ENCODE measurements at places on chromosomes 3 and 15. TPM values are rescaled to one million over a fixed set of nuclear protein-coding genes. Genes with fewer than 3 reads are reported as not detected.

Gene B3GALNT1
- 5.7 TPM for total RNA-seq

Gene CLPX
- total RNA-seq, result 96.7 TPM

Gene RBPMS2
- 0.22 TPM for total RNA-seq

Gene UBA3
- 22.6 TPM for total RNA-seq

Gene CACNA2D2
- 0.84 TPM for total RNA-seq

DNA sequence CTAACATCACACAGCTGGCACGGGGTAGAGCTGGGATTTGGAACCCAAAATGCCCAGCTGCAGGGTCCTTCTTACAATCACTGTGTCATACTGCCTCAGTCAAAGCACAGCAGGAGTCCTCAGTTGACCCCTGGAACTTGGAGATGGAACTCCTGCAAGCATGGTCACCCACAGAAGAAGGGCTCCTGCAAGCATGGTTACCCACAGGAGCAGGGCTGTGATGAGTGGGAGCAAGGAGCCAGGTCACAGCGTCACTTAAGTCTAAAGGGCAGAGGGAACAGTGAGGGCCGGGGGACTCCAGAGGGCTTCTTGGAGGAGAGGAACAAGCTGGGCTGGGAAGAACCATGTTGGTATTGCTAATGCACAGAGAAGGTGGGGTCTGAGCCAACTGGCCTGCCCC lies 24.9 kb downstream of the CCDC33 start:
- no peaks in the 10 kb centered on the region for H3K4me1 ChIP-seq
- no peak overlapping the region for H3K4me3 ChIP-seq
- H3K27me3 ChIP-seq, result no peaks in the 10 kb centered on the region

GRCh38 chr3:32498252-32498651 lies 4.4 kb downstream of the CMTM6 start:
- no peaks in the 10 kb centered on the region for H3K36me3 ChIP-seq
- peaks cover 42% of the 10 kb centered on the region for H3K4me1 ChIP-seq
- no peaks in the 10 kb centered on the region for H3K27me3 ChIP-seq

DNA sequence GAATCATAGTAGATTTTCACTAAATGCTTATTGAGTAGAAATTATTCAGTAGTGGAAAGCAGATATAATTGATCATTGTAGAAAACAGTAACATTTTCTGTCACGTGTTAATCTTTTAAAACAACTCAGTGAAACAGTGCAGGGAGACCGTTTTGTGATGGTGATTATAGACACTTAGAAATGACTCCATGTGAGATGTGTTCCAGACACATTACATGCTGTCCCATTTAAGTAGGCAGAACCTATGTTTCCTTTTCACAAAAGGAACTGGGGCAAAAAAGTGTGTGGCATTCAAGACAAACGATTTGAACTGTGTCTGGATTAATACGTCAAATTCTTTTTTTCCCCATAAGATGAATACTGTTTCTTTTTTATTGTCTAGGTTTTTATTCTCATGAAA lies 126.5 kb downstream of the TCF12 start:
- H3K4me3 ChIP-seq, result no peak overlapping the region
- H3K4me1 ChIP-seq, result no peaks in the 10 kb centered on the region
- no peak overlapping the region for H3K27ac ChIP-seq

- no peak for DNase-seq
- H3K27ac ChIP-seq, result no peak overlapping the region
- no peak overlapping the region for H3K4me3 ChIP-seq
- no peaks in the 10 kb centered on the region for H3K4me1 ChIP-seq
- no peaks in the 10 kb centered on the region for H3K27me3 ChIP-seq
- H3K36me3 ChIP-seq, result no peaks in the 10 kb centered on the region
Measured at GRCh38 chr3:63849175-63849574, 14.4 kb downstream of the THOC7 start.

- H3K27ac ChIP-seq, result no peak overlapping the region
- no peak for DNase-seq
- no peak overlapping the region for H3K4me3 ChIP-seq
- no peaks in the 10 kb centered on the region for H3K36me3 ChIP-seq
Measured at GRCh38 chr3:127196466-127197299, 3.8 kb downstream of the PRR23E start.

DNA sequence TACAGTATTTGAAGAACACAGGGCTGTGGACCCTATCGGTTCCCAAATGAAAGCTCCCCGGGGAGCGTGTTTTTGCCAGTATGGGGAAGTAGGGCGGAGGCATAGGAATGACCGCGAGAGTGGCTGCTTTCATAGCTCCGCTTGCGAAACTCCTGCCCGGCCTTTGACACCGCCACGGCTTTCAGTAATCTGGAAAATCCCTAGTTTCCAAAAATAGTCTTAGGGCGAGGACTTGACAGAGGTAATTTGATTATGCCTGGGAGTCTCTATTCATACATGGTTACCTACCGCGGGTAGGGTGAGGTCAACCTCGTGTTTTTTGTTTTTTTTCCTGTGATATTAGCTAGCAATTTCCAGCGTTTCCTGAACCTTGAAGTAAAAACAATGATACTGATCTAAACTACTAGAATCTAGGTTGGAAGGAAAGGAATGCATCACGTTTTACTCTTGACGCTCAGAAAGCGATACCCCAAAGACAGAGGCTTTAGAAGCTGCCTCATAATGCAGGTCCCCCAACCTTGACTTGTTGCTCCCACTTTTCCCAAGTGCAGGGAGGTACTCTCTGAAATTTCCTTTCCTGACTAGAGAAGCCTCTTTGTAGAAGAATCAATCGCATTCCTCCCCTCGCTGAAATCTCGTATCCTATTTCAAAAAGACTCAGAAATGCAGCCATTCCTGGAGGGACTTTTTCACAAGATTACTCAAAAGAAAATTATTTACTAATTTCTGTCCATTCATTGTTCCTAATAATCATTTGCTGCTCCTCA lies 894 bp upstream of the CCNL1 start:
- H3K27ac ChIP-seq, result peak overlapping the region; percentile 97
- no peaks in the 10 kb centered on the region for H3K27me3 ChIP-seq
- no peaks in the 10 kb centered on the region for H3K36me3 ChIP-seq
- DNase-seq, result peak; percentile 86

- no peak overlapping the region for H3K27ac ChIP-seq
- no peaks in the 10 kb centered on the region for H3K27me3 ChIP-seq
- no peaks in the 10 kb centered on the region for H3K36me3 ChIP-seq
- DNase-seq, result no peak
Measured at GRCh38 chr3:152720951-152721718, 113.8 kb upstream of the P2RY1 start.

DNA sequence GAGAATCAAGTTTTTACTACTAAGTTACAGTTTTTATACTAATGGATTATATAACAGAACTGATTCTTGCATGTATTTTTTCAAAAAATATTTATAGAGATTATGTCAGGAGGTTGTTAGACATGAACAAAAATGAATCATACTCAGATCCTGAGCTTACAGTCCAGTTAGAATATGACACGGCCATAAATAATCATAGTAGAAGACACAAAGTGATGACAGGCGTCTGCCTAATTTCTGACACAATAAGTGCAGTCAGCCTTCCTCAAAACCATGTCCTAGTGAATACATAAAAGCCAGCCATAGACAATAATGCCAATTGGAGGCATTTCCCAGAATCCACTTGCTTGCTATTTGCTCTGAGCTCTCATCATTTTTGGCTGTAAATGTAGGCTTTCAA lies 81.7 kb upstream of the POU1F1 start:
- no peaks in the 10 kb centered on the region for H3K4me1 ChIP-seq
- no peak for DNase-seq
- H3K4me3 ChIP-seq, result no peak overlapping the region

DNA sequence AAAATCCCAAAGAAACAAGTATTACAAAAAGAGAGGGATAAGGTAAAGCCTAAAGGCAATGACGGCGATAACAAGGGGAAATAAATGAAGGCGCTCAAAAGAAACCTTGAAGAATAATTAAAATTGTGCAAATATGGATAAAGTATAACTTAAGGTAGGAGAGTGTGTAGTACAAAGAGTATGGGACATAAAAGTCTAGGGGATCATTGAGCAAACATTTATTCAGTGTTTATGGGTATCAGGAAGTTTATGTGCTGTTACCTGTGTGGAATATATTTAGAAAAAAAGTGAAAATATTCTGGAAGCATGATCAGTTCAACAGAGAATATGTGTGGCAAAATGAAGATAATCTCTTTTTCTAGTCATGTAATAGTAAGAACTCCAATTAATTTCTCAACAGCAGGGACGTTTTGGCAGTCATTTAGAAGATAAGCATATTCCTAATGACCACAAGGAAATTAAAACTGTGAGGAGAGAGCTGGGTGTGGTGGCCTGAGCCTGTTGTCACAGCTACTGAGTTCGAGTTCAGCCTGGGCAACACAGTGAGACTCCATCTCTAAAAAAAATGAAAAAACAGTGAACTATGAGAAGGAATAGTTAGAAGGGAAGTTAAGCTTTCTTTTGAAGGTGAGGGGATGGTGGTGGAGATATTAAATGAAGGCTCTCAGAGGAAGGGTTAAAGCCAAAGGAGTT lies 27.4 kb downstream of the GOLM2 start:
- H3K27me3 ChIP-seq, result no peaks in the 10 kb centered on the region
- no peak for DNase-seq

GRCh38 chr3:116059421-116060096 lies 385.7 kb downstream of the LSAMP start:
- no peaks in the 10 kb centered on the region for H3K36me3 ChIP-seq
- H3K27ac ChIP-seq, result no peak overlapping the region
- no peaks in the 10 kb centered on the region for H3K27me3 ChIP-seq
- DNase-seq, result no peak

GRCh38 chr3:134103470-134103869 lies 73.7 kb upstream of the SLCO2A1 start:
- no peaks in the 10 kb centered on the region for H3K4me1 ChIP-seq
- no peak overlapping the region for H3K4me3 ChIP-seq
- H3K27ac ChIP-seq, result no peak overlapping the region

DNA sequence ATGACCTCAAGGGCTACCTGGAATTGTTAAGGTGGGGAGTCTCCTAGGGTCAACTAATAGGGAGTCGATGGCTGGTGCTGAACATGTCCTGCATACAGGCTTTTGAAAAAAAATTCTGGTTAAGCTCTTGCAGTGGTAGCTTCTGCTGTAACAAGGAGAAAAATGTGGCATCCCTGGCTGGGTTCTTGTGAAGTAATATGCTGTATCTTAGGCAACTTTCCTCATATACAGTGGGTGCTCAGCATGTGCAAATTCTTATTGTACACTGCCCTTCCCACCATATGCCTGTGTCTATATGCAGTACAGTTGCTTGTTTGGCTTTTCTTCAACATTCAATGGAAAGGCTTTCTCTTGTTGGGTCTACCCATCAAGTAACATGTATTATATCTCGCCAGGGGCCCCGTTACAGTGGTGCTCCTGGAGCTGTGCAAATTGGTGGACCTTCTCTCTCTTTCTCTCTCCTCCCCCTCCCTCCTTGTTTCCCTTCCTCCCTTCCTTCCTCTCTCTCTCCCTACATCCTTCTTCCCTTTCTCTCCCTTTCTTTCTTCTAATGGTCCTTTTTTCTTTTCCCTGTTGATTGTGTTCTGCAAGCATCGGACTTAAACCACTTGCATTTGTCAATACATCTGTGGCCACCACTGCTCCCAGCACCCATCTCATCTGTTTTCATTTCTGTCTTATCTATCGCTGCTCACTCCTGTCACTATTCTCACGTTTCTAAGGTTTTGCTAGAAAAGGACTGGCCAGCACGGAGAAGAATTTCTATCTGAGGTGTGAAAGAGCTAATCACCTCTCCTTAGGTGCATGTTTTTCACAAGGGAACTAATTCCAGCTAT lies 35.2 kb downstream of the TGFBR2 start:
- H3K4me3 ChIP-seq, result no peak overlapping the region
- peaks cover 93% of the 10 kb centered on the region for H3K4me1 ChIP-seq
- H3K36me3 ChIP-seq, result no peaks in the 10 kb centered on the region
- no peak for DNase-seq
- peak overlapping the region; percentile 66 for H3K27ac ChIP-seq

DNA sequence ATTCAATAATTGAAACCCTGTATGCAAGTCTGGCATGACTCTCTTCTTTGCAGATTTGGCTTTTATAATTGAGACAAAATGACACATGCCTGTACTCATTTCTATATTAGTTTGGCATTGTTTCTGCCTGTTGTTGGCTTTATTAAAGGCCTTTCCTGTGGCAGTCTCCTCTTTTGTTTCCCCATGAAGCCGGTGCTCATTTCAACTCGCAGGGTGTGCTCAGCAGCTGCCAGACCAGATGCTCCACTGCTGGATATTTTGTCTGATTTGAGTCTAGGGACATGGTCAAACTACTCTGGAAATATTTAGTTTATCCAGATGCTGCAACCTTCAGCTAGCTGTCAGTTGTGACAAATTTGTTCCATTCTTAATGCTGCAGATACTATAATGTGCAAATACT lies 445.3 kb downstream of the NAALADL2 start:
- no peak overlapping the region for H3K4me3 ChIP-seq
- peak; percentile 5 for DNase-seq
- peaks cover 12% of the 10 kb centered on the region for H3K4me1 ChIP-seq
- no peak overlapping the region for H3K27ac ChIP-seq
- no peaks in the 10 kb centered on the region for H3K27me3 ChIP-seq
- no peaks in the 10 kb centered on the region for H3K36me3 ChIP-seq

- no peak overlapping the region for H3K4me3 ChIP-seq
- no peak for DNase-seq
Measured at GRCh38 chr3:34107669-34108068, 309.2 kb downstream of the PDCD6IP start.

DNA sequence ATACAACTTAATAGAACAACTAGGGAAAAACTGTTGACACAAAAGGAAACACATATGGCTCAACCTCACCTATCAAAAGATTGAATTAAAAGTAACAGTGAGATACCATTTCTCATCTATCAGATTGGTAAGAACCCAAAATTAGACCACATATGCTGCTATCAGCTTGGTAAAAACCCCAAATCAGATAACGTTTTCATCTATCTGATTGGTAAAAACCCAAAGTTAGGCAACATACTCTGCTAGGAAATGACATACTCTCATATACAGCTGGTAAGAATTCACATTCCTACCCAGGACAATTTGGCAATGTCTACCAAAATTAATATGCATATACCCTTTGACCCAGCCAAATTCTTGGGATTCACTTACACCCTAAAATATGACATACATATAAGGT lies 26.3 kb downstream of the NRG4 start:
- no peak for DNase-seq
- no peak overlapping the region for H3K27ac ChIP-seq
- H3K4me1 ChIP-seq, result no peaks in the 10 kb centered on the region
- H3K4me3 ChIP-seq, result no peak overlapping the region
- H3K27me3 ChIP-seq, result no peaks in the 10 kb centered on the region
- H3K36me3 ChIP-seq, result no peaks in the 10 kb centered on the region

GRCh38 chr15:75727031-75727531 lies 14.4 kb upstream of the CSPG4 start:
- H3K36me3 ChIP-seq, result no peaks in the 10 kb centered on the region
- peak; percentile 6 for DNase-seq
- H3K27ac ChIP-seq, result no peak overlapping the region
- no peaks in the 10 kb centered on the region for H3K27me3 ChIP-seq

GRCh38 chr3:184315543-184315867 lies 1.1 kb downstream of the EIF4G1 start:
- peaks cover 43% of the 10 kb centered on the region for H3K4me1 ChIP-seq
- peak overlapping the region; percentile 99 for H3K27ac ChIP-seq
- peak overlapping the region; percentile 86 for H3K4me3 ChIP-seq
- H3K36me3 ChIP-seq, result no peaks in the 10 kb centered on the region
